ENCODE measurements at places on chromosomes 1 and 21.

GRCh38 chr1:201098992-201099677 lies 13.1 kb downstream of the CACNA1S start:
- DNase-seq: no peak

DNA sequence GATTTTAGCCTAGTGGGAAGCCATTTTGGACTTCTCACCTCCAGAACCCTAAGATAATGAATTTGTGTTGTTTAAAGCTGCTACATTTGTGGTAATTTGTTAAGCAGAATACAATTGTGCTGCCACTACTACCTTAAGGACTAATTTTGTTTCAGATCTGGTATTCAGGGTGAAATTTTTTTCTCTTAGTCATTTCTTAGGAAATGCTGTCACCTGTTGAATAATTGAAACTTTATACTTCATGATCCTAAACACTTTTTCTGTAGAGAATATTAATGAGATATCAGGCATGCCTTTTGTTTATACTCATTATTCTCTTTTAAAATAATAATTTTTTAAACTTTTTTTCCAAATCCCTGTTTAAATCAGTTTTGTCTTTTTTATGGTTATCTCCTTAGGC lies 246.8 kb downstream of the TGFB2 start:
- DNase-seq: no peak

DNA sequence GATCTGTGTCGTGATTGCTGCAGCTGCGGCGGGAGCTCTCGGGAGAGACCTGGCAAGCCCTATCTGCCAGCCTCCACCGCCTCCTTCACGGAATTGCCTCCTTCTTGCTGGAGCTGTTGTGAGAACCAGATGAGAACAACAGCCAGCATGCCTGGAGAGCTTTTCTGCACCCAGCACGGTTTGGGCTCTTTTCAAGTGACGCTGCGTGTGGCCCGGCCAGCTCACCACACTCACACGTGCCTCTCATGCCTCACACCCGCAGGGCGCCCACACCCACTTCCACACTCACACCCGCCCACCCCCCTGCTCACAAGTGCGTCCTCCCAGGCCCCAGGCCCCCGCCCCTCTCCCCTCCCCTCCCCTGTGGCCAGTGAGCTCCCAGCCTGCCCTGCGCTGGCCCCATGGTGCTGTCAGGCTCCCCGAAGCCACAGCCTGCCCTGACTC lies 135.7 kb upstream of the RUNX3 start:
- peak; percentile 3 for DNase-seq

DNA sequence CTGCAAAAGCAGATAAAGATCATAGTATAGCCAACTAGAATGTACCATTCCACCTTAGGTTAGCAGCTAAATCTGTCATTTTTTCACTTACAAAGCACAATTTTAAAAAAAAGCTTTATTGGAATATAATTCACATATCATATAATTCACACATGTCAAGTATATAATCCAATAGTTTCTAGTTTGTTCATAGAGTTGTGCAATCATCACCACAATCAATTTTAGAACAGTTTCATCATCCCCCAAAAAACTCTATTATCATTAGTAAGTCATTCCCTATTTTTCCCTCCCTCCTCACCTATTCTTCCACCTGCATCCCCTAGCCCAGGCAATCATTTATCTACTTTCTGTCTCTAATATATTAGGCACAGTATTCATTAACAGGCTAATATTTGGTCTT lies 32.0 kb upstream of the INSL5 start:
- no peak for DNase-seq

GRCh38 chr1:21298981-21299391 lies 8.7 kb upstream of the ECE1 start:
- no peak for DNase-seq

GRCh38 chr1:109269212-109269980 lies 13.5 kb downstream of the PSRC1 start:
- DNase-seq: no peak

DNA sequence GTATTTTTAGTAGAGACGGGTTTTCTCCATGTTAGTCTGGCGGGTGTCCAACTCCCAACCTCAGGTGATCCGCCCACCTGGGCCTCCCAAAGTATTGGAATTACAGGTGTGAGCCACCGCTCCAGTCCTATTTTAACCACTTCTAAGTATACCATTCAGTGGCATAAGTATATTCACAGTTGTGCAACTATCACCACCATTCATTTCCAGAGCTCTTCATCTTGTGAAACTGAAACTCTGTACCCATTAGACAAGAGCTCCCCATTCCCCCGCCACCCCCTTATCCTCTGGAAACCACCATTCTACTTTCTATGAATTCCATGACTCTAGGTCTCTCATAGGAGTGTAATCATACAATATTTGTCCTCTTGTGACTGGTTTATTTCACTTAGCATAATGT lies 40.2 kb upstream of the CAMTA1 start:
- DNase-seq: no peak

- no peak for DNase-seq
Measured at GRCh38 chr1:1285611-1286311, 5.5 kb downstream of the SCNN1D start.

DNA sequence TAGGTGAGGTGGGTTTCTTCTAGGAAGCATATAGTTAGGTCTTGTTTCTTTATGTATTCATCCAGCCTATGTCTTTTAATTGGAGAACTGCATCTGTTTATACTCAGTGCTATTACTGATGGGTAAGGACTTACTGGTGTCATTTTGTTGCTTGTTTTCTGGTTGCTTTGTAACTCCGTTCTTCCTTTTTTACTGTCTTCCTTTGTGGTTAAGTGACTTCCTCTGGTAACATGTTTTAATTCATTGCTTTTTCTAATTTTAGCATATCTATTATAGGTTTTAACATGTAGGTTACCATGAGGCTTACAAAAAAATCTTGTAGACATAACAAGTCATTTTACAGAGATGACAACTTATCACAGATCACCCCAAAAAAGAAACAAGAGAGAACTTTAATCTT lies 160.8 kb downstream of the VAV3 start:
- DNase-seq: no peak

GRCh38 chr1:227351443-227351842 lies 33.2 kb upstream of the CDC42BPA start:
- peak; percentile 68 for DNase-seq

DNA sequence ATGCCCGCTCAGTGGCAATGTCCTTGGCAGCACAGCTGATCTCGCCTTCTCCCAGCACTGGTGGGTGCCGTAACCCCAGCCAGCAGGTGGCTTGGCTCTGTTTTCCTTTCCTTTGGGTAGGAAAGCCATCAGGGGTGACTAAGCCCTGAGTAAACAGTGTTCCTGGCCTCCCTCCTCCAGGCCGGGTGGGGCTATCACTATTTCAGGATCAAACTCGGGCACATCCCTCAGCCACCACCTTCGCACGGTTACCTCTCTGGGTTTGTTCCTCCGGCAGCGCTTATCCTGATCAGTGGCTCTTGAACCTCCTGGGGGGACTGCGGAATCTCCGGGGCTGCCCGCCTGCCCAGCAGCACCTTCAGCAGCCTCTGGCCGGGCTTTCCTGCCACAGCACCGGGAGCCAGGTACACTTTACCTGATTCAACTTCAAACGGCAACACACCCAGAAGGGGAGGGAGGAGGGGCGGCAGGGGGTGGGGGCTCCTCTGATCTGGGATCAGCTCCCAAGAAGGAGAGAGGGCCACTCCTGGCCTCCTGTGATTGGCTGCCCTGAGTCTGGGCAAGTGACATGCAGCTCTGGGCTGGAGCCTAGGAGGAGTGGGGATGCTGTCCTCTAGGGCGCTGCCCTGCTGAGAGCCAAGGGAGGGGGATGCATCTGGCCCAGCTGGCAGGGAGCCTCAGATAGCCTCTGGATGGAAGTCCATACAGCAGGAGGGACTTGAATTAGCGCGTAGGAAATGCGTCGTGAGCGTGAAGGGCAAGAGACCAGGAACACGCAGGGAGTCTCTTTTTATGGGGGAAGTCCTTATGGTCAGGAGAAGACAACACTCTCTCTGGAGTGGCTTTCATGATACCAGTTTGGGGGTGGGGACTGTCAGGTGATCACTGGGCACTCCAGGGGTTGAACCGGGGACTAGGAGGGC lies at the start of gene ASCL5:
Gene ASCL5, minus strand, starts transcription at position 353 of the 923 bp plus-strand sequence. CDS start 11,812 bp downstream, outside the sequence.
- DNase-seq: no peak

- DNase-seq: no peak
Measured at GRCh38 chr1:58818976-58819375, 35.1 kb upstream of the JUN start.

DNA sequence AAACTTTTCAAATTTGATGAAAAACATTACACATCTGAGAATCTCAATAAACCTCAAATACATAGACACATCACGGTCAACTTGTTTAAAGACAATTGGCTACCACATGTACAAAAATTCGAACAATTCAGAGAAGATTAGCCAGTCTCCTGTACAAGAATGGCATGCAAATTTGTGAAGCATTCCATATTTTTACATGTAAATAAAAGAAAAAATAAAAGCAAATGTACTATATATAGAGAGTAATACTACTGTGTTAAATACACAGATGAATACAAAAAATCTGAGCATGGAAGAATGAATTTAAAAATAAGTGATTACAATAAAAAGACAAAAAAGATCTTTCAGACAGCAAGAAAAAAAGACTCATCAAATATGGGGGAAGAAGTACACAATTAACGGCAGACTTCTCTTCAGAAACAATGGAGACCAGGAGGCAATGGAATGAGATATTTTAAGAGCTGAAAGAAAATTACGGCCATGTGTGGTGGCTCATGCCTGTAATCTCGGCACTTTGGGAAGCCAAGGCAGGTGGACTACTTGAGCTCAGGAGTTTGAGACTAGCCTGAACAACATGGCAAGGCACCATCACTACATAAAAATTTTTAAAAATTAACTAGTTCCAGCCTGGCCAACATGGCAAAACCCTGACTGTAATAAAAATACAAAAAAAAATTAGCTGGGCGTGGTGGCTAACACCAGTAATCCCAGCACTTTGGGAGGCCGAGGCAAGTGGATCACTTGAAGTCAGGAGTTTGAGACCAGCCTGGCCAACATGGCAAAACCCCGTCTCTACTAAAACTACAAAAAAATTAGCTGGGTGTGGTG lies 23.2 kb downstream of the HAX1 start:
- DNase-seq: no peak

DNA sequence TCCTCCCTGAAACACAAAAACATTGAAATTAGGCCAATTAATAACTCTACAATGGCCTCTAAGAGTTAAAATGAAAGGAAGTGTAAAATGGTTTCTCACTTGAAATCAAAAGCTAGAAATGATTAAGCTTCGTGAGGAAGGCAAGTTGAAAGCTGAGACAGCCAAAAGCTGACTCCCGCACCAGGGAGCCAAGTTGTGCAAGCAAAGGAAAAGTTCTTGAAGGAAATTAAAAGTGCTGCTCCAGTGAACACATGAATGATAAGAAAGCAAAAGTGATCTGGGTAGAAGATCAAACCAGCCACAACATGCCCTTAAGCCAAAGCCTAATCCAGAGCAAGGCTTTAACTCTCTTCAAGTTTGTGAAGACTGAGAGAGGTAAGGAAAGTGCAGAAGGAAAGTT lies 22.8 kb downstream of the CYYR1 start:
- no peak for DNase-seq

GRCh38 chr1:59052166-59052590 lies 244.7 kb upstream of the FGGY start:
- no peak for DNase-seq

DNA sequence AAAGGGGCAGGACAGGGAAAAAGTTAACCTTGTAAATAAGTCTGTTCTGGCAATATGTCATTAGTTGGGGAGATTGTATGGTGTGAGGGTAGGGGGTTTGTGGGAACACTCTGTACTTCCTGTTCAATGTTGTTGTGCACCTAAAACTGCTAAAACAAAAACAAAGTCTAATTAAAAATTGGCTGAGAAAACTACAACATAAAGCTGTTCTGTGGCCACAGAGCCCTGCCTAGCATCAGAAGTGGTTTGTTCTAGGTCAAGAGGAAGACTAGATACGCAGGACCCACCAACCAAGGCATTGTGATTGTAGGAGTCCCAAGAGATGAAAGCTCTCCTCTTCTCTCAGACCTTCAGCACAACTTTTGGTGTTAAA lies 81.0 kb upstream of the LRRC8D start:
- no peak for DNase-seq

- no peak for DNase-seq
Measured at GRCh38 chr1:150164224-150164623, 14.5 kb downstream of the PLEKHO1 start.

DNA sequence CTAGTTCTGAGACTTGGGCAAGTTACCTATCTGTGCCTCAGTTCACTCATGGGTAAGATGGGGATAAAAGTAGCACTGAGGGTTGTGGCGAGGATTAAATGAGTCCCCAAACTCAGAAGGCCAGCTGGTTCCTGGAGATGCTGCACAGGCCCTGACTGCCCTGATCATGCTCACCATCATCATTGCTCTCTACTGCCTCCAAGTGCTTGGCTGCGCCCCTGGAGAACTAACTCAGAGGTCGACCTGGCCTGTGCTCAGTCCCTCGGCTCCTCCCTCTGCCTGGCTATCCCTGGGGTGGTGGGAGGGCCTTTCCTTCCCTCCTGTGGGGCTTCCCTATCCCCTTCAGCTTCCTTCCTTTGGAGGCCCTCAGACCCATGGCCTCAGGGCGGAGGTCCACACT lies 5.6 kb downstream of the SLC5A9 start:
- no peak for DNase-seq

- DNase-seq: peak; percentile 76
Measured at GRCh38 chr1:94646141-94646643, 104.6 kb upstream of the F3 start.

- no peak for DNase-seq
Measured at GRCh38 chr1:160724465-160725242, 13.0 kb upstream of the CD48 start.

- DNase-seq: peak; percentile 87
Measured at GRCh38 chr1:234963180-234963903, 165.3 kb downstream of the TOMM20 start.

- no peak for DNase-seq
Measured at GRCh38 chr1:45200906-45201500, 5.4 kb downstream of the ZSWIM5 start.

- DNase-seq: no peak
Measured at GRCh38 chr1:204070895-204071294, 2.0 kb upstream of the SOX13 start.

- no peak for DNase-seq
Measured at GRCh38 chr1:23791516-23792047, 637 bp downstream of the LYPLA2 start.

- DNase-seq: no peak
Measured at GRCh38 chr1:171426645-171427044, 58.7 kb upstream of the PRRC2C start.

DNA sequence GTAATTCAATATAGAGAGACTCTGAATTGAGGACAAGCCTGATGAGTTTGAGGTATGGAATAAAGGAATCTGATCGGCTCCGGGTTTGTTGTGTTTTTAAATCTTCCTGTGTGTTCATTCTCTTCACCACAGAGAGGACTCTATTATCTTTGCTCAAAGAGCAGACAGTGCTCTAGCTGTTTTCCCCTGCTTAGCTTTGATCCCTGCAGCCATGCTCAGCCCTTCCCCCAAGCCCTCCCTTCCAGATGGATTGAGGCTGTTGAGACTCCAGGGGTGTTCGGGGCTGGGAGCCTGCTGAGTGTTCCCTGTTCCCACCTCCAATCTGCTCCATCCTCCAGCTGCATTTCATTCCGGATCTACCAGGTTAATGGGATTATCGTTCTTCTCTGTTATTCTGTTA lies 74.2 kb upstream of the CXADR start:
- DNase-seq: no peak

Data from fibroblast of pulmonary artery (primary cell).